ENCODE measurements at places on chromosomes 16 and 17. TPM values are rescaled to one million over a fixed set of nuclear protein-coding genes. Genes with fewer than 3 reads are reported as not detected.

DNA sequence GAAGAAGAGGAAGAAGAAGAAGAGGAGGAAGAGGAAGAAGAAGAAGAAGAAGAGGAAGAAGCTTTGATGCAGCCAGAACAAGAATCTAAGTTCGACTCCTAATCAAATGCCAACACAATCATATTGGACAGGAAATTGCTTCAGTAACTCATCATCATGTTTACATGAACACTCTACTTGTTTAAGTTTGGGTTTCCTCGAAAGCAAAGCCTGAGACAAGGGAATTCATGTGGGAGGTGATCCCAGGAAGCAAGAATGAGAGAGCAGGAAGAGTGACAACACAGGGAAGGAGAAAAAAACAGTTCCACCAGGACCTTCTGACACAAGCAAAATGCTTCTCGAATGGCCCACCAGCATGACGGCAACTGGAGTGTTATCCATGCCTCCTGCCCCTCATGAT, 279.0 kb downstream of the PMP22 start:
- DNase-seq, result no peak

- DNase-seq, result no peak
These were observed 19.4 kb downstream of the PLCG2 start for GRCh38 chr16:81798311-81799137.

DNA sequence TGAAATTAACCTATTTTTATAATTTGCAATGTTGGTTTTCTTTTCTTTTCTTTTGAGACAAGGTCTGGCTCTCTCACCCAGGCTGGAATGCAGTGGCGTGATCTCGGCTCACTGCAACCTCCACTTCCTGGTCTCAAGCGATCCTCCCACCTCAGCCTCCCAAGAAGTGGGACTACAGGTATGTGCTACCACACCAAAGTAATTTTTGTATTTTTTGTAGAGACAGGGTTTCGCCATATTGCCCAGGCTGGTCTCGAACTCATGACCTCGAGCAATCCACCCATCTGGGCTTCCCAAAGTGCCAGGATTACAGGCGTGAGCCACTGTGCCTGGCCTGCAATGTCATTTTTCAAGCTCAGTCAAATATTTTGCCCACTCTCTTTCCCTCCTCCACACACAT, 36.0 kb downstream of the MYH11 start:
- DNase-seq, result no peak

Gene FBXL16
- 1.6 TPM for total RNA-seq

Gene ITGAX
- 0.23 TPM for total RNA-seq
